Suppressor macrophage treated with lipopolysaccharide for 4 hours (primary cell): ENCODE measurements at places on chromosomes 1 and 21.

DNA sequence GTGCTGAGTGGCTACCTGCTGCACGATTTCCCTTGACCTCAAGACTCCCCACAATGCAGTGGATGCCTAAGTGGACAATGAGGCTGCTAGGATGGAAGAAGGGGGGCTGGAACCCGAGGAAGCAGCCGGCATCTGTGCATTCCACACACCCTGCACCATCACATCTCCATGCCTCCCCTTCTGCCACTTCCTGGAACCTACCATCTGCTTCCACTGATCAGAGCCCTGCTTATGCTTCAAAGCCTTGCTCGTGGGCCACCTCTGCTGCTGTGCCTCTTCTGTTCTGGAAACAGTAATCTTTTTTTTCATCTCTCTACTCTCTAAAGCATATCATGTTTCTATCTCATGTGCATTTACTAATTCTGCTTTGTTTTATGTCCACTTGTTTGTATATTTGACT, 66.2 kb upstream of the WDR26 start:
- no peak for DNase-seq

- DNase-seq: no peak
These were observed 48.1 kb downstream of the PHC2 start for GRCh38 chr1:33382661-33383415.

GRCh38 chr1:48793863-48794262, 17.2 kb upstream of the BEND5 start:
- no peak for DNase-seq

- no peak for DNase-seq
These were observed 22.8 kb downstream of the GLIS1 start for GRCh38 chr1:53716150-53716549.
